ENCODE measurements at places on chromosomes 2 and 18.

DNA sequence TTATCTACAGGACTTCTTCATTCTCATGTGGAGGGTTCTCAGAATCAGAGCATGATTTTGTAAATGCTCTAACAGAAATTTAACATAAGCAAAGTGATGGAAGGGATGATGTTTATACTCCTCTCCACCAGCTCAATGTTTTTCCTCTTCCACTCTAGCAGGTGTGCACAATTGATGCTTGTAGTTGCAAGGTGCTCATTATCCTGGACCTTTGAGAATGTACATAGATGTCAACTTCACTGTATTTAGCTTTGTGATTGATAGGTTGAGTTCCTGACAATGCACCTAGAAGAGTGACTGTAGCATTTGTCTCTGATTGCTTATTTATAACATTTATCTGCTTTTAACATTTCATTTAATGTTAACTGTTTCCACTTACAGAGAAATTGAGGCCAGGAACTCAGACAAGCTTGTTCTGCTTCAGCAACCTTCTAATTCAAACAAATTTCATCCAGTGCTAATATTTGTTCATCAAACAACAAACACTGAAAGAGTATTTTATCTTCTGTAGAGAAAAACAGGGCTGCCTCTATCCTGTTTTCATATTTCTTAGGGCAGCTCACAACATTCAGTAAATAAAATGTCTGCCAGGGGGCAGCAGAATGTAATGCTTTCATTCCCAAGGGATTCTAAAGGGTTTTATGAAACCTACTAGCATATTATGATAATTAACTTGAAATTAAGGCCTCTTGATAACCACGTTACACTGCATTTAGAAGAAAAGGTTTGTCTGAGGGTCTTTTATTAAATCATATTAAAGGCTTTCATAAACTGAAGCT lies 127.9 kb upstream of the NOL4 start:
- DNase-seq, result no peak

DNA sequence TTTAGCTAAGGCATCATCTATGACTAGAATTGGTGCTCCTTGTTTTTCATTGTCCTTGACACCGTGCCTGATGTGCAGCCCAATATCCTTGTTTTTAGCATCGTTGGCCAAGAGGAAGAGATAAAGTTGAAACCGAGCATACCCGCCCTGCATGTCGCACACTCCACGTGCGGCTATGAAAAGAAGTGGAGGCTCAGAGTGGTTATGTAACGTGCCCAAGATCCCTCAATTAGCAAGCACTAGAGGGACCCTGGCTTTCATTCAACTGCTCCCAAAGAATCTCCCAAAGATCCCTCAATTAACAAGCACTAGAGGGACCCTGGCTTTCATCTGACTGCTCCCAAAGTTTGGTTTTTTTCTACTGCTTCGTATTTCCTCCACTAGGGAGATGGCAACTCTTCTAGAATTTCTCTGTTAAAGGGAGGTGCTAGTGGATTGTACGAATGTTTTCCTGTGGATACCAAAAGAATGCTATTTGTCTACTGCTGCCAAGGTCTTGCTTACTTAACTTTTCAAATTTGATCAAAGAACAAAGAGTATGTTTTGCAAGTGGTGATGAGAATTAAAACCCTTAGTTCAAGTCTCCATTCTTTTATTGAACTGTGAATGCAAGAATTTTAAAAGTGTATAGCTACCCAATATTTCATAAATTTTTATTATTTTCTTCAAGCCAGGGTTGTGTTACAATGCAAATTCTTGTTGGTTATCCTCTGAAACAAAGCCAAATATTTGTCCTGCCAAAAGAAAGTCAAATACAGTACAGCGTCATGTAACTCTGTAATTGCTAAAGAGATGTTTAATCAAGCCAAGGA lies 92.1 kb downstream of the AOX1 start:
- DNase-seq, result no peak

DNA sequence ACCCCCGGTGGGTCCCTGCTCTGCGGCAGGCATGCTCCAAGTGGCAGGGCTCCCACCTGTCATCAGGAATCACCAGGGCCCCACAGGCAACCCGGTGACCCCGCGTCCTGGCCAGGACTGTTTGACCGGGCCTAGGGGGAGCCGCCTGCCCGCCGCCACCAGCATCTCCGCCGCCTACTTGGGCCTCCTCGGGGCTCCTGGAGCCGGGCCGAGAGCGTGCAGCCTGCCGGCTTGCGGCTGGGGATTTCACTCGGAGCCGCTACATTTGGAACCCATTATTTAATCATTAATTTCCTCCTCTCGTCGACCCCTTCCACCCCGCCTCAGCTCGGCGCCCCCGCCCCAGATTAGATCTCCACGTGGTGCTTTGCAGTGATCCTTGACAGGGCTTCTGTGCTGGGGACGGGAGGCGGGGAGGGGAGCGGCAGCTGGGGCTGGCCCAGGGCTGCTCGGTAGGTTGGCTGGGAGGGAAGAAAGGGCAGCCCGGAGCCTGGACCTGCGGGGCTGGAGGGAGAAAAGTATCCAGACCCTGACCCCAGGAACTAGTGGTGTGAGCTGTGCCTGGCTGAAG lies 295.4 kb downstream of the CYP26B1 start:
- DNase-seq, result no peak

GRCh38 chr2:230262246-230262645 lies 36.7 kb downstream of the SP140 start:
- peak; percentile 4 for DNase-seq

DNA sequence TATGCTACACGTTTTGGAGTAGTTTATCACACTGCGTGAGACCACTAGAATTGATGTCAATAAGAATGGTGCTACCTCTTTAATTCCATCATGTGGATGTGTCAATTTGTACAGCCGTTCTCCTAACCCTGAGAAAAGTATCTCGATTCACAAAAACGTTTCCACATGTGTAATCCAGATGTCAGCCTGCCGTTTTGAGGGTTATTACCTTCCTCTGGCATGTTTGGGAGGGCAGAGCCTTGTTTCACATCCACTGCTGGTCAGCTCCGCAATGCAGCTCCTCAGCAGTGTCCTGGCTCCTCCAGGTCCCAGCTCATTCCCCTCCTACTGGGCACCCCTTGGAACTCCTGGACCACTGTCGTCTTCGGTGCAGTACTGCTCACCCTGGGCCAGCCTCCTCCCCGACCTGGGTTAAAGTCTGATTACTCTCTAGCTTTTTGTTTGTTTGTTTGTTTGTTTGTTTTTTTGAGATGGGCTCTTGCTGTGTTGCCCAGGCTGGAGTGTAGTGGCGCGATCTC lies 34.6 kb downstream of the COPS7B start:
- DNase-seq, result no peak

GRCh38 chr2:218815649-218816048 lies 16.0 kb downstream of the PRKAG3 start:
- DNase-seq, result no peak

- no peak for DNase-seq
Measured at GRCh38 chr2:68333009-68333408, 13.3 kb upstream of the CNRIP1 start.

DNA sequence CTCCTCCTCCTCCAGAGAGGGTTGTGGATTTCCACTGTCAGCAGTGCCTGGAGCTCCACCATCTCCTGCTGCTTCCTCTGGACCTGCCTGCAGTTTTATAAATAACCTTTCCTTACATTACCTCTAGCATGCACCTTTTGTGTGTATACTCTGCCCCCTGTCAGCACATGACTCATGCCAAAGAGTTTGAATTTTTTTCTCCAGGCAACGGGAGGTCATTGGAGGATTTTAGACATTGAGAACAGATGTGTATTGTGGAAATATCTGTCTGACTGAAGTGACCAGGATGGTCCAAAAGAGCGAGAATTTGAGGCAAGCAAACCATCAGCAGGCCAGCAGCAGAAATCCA lies 31.7 kb downstream of the IL37 start:
- DNase-seq, result no peak

GRCh38 chr2:187194049-187194448 lies 254.0 kb downstream of the CALCRL start:
- no peak for DNase-seq

DNA sequence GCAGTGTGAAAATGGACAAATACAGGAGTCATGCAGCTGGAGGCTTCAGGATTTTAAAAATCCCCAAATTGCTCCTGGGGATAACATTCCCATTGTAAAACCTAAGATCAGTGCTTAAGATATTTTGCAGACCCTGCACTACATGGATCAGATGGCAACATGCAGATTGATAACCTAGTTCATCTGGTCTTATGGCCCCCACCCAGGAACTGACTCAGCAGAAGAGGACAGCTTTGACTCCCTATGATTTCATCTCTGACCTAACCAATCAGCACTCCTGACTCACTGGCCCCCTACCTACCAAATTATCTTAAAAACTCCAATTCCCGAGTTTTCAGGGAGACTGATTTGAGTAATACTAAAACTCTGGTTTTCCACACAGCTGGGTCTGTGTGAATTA lies 20.0 kb downstream of the SRBD1 start:
- no peak for DNase-seq

- no peak for DNase-seq
Measured at GRCh38 chr2:96495982-96496629, 9.1 kb downstream of the NEURL3 start.

DNA sequence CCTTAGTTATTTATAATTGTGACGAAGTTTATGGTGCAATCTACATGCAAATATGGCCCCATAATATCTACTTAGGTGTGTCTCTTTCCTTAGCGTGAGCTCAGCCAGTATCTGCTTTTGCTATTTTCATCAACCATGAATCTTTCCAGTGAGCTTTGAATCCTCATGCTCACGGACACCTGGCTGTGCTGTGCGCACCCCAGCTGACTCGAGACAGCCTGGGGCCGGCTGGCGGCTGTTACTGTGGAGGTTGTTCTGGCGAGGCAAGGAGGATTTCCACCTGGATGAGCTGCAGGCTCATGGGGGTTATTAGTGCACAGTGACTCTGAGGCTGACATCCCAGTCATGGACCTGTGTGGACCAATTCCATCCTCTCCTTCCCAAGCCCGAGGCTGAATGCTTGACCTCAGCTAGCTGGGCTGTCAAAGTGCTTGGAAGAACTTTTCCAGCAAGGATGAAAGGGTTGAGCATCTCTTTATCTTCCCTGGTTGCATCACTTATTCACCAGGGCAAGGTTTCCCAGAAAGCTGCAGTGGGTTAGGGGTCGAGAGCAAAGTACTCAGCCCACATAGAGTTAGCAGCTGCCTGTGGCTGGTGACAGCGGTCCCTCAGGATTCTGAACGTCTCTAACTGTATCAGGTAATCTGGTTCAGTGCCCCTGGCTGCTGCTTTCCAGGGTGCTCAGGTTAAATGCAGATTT lies 141.7 kb downstream of the ARL4C start:
- DNase-seq, result no peak

GRCh38 chr2:54602736-54603322 lies 120.6 kb upstream of the EML6 start:
- DNase-seq, result no peak

- DNase-seq, result no peak
Measured at GRCh38 chr2:46632349-46632748, 153.0 kb downstream of the TMEM247 start.

GRCh38 chr2:165582863-165583506 lies 113.5 kb downstream of the CSRNP3 start:
- DNase-seq, result no peak

- no peak for DNase-seq
Measured at GRCh38 chr2:29987146-29987545, 65.8 kb upstream of the ALK start.

DNA sequence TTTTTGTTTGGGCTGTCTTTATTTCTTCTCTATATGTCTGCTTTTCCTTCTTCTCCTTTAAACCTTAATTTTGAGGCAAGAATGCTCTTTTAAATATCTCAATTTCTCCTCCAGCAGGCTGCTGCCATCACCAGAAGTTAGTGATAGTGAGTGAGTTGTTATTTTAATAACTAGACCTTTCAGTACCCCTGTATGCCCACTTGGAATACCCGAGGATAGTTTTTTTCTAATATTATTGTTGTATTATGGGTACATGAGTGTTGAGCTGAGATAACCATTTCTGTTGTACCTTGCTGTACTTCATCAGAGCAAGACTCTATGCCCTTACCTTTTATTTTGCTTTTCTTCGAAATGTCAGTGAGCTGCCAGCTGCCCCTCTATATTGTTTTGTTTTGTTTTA lies 50.1 kb downstream of the PPM1B start:
- DNase-seq, result no peak

- no peak for DNase-seq
Measured at GRCh38 chr2:113264713-113265403, 13.9 kb downstream of the PAX8 start.

GRCh38 chr2:46731280-46731679 lies 184.3 kb downstream of the MCFD2 start:
- no peak for DNase-seq

DNA sequence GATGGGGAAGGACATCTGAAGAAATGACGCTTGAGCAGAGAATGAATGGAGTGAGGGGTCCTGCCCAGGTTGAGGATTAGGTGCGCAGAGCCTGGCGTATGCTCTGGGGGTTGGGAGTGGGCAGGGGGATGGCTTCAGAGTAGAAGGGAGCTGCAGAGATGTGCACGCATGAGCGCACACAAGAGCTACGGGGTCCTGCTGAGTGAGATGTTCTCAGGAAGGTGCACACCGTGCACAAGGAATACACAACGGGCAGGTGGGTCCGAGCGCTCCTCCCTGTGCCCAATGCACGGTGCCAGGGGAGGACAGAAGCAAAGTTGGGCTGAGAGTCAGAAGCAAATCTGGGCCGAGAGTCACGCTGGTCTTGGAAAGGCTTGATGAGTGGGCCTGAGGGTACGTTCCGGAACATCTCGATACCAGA lies 25.5 kb downstream of the TWIST2 start:
- no peak for DNase-seq

- no peak for DNase-seq
Measured at GRCh38 chr2:24272161-24272802, 88.1 kb downstream of the ITSN2 start.

GRCh38 chr2:218077464-218078216 lies 8.6 kb downstream of the RUFY4 start:
- no peak for DNase-seq

DNA sequence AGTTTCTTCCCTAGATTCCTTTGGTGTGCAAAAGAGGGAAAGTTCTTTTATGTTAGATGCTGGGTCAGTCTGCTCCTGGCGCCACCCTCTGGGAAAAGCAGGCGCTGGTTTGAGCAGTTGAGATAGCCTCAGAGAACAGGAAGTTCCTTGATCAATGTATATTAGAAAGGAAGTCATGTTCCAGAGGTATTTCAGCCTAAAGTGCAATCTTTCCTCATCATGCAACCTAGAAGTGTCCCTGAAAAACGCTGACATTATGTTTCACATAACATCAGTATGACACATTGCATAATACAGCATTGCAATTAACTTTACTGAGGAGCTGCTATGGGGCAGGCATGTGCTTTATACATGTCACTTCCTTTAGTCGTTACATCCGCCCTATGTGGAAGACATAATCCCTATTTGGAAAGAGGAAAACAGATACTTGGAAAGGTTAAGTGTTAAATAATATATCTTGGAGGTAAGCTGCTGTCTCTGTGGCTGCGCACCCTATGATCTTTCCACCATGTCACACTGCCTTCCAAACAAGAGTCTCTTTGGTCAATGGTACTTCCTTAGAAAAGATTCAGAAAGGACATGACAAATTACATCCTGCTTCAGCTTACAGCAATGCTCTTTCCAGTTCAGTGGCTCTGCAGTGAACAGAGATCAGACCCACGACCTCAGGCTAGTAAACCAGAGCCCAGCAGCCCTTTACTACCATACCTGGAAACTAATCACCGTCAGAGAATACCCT lies 369.7 kb downstream of the RAD51AP2 start:
- DNase-seq, result no peak

- DNase-seq, result no peak
Measured at GRCh38 chr18:11873670-11874340, 22.6 kb downstream of the CHMP1B start.

GRCh38 chr18:12398625-12399024 lies 9.1 kb upstream of the PRELID3A start:
- DNase-seq, result no peak

- no peak for DNase-seq
Measured at GRCh38 chr2:236338495-236339184, 74.4 kb upstream of the ASB18 start.

Measured in CD4-positive, alpha-beta T cell treated with Interleukin-4 for 4 hours (primary cell).